ENCODE measurements at places on chromosomes 5 and 9.

GRCh38 chr5:139186752-139187326 is 11.3 kb downstream of the SIL1 start:
- DNase-seq = peak; percentile 55

DNA sequence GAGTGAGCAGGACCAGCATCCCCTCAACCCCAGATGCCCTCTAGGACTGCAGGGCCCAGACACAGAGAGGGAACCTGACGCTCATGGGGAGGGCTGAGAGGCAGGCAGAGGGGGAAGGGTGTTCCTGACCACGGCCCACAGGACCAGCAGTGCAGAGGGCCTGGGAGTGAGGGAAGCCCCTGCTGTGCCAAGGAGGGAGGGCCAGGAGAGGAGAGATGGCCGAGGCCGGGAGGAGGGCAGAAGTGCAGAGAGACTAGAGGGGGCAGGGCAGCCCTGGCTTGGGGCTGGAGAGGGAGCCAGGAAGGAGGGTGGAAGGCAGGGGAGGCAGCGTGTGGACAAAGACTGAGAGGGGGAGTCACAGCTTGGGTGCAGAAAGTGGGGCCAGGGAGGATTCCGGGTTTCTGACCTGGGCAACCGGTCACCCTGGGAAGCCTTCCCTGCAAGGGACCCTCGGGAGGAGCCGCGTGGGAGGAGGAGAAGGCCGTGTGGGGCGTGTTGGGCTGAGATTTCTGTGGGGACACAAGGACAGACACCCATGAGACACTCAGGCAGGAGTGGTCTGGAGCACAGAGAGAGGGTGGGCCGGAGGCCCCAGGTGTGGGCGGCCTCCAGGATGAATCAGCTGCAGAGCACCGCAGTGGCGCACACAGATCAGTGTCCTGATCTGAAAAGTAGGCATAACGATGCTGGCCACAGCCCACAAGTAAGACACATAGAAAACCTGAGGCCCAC is 117.5 kb downstream of the ADAMTS2 start:
- no peak for DNase-seq

DNA sequence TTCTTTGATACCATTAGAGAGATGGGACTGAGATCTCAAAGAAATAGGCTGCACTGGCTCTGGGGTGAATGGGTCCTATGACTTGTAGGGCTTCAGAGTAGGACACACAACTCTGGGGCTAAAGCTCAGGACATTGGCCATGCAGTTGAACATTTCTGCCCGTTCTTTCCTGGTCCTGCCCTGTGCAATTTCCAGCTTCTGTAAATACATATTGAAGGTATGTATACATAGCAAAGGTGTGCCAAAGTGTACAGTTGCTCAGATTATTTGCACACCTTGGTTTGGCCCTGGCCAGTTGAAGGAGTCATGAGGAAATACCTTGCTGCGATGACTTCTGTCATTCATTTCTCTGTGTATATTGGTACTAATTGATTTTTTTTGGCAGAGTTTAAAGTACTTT is 52.8 kb upstream of the TAF11L2 start:
- DNase-seq = no peak

DNA sequence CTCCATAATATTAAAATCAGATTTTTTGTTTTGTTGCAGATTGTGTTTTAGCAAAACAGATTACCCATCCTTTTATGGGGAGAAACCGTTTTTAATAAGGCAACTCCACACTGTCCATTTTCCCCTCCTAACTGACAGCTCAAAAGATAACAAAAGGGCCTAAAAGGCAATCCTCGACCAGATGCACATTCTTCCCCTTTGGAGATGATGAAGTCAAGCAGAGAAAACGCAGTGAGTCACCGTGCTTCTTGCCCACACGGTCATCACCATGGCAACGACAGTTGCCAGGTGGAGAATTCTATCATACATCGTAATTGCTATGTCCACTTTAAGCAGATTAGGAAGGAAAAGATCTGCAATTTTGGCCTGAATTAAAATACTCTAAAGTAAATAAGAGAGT is 96.4 kb downstream of the DIRAS2 start:
- peak; percentile 34 for DNase-seq

DNA sequence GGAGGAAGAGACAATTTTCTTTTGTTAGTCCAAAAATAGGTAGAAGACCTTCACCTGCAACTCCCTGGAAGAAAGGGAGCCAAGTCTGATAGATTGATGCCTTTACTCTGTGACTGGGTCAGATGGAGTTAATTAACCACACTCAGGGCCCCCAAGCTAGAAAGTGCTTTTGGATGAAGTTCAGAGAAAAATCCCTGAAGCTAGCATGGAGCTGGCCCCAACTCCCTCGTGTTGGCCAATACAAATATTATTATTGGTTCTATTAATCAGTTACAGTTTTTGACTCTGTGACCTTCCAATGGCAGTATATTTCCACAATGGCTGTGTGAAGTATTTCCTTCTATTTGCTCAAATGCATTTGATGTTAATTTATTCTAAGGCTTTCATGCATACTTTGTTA is 1753.5 kb downstream of the EFNA5 start:
- DNase-seq = no peak

- DNase-seq = no peak
Observed at GRCh38 chr5:26757941-26758340, 280.4 kb downstream of the CDH9 start.

GRCh38 chr9:86134361-86134760 is 35.0 kb upstream of the GOLM1 start:
- no peak for DNase-seq

DNA sequence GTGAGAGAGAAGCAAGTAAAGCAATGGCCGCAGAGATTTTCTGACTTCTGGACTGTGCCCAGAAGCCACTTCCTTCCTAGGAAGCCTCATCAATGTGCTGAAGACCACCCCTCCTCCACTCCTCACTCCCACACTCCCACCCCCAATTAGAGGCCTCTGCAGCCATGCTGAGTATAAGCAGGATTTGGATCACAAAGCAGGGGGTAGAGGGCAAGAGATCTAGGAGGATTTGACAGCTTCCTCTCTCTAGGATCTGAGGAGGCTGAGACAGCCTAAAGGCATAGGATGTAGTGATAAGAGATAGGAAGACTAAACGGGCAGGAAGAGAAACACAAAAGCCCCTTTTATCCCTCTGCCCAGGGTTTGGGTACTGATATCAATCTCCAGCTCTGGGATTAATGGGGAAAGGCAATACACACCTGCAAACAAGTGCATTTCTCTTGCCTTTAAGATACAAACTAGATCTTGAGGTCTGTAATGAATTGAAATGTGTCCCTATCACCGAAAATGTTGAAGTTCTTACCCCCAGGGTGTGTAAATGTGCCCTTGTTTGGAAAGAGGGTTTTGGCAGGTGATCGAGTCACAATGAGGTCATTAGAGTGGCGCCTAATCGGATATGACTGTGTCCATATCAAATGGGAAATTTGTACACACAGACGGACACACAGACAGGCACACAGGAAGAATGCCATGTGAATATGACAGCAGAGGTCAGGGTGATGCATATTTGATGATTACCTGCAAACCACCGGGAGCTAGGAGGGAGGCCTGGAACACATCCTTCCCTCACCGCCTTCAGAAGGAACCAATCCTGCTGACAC is 28.5 kb downstream of the KCNV2 start:
- DNase-seq = no peak

- DNase-seq = no peak
Observed at GRCh38 chr9:8845808-8846207, 1046.2 kb upstream of the DMAC1 start.

DNA sequence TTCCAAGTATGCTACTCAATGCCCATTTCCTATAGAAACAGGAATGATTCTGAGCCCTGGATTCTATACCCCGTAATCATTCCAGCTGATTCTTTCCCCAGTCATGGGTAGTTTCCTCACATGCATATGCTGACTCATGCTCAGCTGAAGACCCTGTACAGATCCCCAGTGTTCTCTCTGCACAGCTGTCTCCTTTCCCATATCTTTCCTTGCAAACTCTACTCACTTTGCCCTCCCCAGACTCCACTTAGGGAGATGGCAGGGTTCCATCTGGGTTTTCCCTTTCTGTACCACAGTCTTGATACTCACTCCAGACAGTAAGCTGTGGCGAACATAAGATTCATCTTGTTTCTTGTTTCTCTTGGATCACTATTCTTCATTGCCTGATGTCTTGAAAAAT is 357.6 kb downstream of the RAB3C start:
- no peak for DNase-seq

DNA sequence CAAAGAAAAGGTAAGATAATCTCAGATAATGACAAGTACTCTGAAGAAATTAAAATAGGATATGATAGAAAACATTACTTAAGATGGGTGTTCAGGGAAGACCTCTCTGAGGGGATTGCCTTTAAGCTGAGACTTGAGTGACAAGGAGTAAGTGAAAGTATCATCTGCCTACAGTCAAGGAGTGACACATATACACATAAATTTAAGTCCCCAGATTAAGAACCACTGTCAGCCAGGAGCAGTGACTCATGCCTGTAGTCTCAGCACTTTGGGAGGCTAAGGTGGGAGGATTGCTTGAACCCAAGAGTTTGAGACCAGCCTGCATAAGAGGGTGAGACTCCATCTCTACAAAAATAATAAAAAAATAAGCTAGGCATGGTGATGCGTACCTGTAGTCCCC is 19.7 kb upstream of the ANKHD1 start:
- DNase-seq = no peak

DNA sequence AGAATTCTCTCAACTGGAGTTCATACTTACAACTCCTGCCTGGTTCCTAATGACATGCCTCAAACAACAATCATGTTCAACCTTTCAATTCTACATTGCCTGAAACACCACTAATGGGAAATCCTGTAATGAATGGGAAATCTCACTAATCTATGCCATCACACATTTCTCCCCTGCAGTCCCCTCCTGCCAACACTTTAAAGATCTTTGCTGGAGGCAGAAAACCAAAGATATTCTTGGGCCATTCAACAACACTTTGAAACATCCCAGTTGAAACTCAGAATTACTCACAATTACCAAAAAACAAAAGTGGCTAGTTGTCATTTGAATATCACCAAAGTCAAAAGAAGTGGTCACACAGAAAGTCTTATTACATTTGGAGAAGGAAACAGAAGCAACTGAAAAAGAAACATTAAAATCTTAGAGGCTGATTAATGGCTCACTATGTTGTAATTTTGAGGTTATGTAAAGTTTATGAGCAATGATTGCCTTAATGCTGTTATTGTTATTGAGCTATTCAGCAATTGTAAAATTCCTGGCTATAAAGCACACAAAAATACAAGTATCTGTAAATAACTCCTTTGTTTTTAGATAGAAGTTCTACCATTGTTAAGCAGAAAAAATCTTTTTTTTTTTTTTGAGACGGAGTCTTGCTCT is 313.4 kb upstream of the SLC30A5 start:
- peak; percentile 51 for DNase-seq

DNA sequence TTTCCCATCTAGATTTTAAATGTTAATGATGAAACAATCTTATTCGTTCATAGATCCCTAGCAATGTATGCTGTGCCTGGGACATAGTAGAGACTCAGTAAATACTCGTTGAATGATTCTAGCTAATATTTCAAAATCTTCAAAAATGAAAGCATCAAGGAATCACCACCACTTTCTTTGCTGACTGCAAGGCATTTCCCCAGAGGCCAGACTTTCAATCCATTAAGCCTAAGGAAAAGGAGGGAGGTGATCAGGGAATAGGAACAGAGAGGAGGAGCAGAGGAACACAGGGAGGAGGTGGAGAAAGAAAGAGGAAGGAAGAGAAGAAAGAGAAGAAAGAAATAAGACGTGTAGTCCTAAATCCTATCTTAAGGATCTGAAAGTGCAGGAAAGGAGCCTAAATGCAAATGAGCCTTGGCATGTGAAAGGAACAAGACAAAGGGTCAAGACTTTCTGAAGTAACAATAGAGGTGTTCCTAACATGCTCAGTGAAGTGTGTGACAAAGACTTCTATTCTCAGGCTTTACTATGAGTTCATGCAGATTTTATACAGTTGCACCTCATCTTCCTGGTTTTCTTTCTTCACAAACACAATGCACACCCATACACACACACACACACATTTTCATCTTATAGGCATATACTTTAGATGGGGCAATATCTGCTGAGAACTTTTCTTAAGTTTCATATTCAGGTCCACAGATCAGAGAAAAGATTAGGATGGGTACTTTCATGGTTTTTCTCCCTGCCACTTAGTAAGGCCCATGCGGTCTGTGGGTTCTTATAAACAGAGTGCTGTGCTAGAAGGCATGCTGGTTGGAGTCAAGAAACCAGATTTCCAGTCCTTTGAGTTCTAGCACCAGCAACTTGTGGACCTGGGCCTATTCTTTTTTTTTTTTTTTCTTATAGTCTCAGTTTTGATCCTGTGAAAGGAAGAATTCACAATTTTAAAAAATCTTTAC is 512.2 kb upstream of the TNC start:
- no peak for DNase-seq

DNA sequence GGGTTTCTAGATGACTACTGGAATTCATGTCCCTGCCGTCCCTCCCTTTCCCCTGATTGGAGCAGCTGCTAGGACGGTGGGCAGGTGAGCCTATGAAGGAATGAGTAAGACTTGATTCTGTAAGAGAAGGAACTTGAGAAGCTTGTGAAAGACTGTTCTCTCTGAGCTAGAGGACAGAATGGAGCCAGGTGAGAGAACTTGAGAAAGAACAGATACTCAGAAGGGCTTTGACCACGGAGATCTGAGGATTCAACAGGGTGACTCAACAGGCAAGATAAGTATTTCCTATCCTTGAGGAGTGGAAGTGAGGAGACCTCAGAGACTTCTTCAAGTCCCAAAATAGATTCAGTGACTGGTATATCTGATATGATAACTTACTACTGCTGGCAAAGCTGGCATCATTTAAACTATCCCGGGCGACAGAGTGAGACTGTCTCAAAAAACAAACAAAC is 41.9 kb downstream of the HSDL2 start:
- DNase-seq = no peak

GRCh38 chr9:125586172-125586511 is 120.9 kb downstream of the MAPKAP1 start:
- no peak for DNase-seq

DNA sequence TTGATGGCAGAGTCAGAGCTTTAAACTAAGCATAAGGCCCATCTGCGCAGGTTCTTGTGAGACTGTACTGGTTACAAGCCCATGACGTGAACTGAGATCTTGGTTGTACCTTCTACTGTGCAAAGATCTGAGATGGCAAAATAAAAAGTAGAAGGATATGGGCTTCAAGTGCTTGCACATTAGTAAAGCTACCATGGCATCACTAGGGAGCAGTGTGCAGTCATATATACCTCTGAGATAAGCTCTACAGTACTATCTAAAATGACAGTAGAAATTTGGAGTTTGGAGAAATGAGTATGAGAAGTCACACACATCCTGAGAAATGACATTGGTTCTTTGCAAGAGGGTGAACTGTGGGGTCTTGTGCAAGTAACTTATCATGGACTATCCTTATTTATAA is 408.2 kb upstream of the PRR16 start:
- peak; percentile 70 for DNase-seq

DNA sequence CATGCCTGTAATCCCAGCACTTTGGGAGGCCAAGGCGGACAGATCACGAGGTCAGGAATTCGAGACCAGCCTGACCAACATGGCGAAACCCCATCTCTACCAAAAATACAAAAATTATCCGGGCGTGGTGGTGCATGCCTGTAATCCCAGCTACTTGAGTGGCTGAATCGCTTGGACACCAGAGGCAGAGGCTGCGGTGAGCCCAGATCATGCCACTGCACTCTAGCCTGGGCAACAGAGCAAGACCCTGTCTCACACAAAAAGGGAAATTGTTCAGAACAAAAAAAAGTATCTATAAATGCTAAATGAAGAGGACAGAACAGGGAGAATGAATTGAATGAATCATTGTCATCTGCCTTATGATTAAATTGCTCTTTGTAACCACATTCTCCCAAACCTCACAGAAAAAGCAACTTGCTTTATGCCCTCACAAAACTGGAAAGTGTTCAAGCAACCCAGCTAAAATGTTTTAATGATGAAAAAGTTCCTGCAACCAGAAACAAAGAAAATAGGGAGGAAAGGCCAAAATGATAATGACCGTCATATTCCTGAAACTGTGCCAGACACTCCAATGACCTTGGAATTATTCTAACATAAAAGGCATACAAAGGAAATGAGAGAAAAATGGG is 83.7 kb downstream of the SERINC5 start:
- no peak for DNase-seq

Data from adipocyte (in vitro differentiated cells).